ENCODE measurements at places on chromosomes 5 and 9.

- peaks cover 42% of the 10 kb centered on the region for H3K27me3 ChIP-seq
- peaks cover 9% of the 10 kb centered on the region for H3K4me1 ChIP-seq
- no peak overlapping the region for H3K27ac ChIP-seq
- DNase-seq: peak; percentile 33
Measured at GRCh38 chr5:95283761-95284571, 928 bp downstream of the MCTP1 start.

GRCh38 chr5:125140855-125141254 lies 394.4 kb upstream of the ZNF608 start:
- no peaks in the 10 kb centered on the region for H3K27me3 ChIP-seq
- no peaks in the 10 kb centered on the region for H3K36me3 ChIP-seq

DNA sequence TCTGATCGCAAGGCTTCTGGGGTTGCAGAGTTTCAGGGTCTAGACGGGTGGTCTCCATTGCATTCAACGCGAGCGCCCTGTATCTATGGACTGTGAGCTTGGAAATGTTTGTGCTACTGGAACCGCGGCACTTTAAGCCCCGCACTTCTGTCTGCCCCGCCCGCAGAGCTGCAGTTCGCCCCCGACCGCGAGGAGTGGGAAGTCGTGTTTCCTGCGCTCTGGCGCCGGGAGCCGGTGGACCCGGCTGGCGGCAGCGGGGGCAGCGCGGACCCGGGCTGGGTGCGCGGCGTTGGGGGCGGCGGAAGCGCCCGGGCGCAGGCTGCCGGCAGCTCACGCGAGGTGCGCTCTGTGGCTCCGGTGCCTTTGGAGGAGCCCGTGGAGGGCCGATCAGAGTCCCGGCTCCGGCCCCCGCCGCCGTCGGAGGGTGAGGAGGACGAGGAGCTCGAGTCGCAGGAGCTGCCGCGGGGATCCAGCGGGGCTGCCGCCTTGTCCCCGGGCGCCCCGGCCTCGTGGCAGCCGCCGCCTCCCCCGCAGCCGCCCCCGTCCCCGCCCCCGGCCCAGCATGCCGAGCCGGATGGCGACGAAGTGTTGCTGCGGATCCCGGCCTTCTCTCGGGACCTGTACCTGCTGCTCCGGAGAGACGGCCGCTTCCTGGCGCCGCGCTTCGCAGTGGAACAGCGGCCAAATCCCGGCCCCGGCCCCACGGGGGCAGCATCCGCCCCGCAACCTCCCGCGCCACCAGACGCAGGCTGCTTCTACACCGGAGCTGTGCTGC lies 1.0 kb downstream of the ADAMTS19 start:
- H3K4me3 ChIP-seq: no peak overlapping the region
- DNase-seq: peak; percentile 15
- H3K4me1 ChIP-seq: peaks cover 9% of the 10 kb centered on the region
- no peak overlapping the region for H3K27ac ChIP-seq
- no peaks in the 10 kb centered on the region for H3K36me3 ChIP-seq
- peaks cover 41% of the 10 kb centered on the region for H3K27me3 ChIP-seq

DNA sequence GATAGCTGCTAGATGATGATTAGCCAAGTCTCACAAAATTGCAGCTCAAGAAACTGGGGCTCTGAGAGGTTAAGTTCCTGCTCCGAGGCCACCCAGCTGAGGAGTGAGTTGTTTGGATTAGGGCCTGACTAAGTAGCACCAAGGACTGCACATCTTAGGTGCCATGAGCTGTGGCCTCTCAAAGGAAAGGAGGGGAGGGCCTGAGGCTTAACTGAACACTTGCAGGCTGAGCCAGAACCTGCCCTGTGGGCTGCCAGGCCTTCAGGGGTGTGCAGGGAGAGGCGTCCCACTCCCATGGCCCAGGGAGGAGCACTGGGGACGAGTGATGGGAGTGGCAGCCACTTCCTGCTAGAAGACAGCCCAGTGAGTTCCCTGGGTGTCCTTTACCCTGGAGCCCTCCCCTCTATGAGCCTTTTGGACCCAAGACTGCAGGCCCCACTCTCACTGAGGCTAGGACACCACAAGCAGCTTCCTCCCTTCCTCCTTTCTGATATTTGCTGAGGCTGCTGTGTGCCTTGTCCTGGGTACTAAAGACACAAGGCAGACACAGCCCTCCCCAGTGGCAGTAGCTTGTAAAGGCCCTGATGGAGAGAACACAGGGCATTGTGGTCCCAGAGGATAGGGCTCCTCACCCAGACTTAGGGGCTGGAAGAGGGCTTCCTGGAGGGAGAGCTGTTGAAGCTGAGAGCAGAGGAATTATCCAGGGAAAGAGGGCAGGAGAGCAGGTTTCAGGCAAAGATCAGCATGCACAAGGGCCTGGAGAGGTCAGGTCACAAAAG lies 22.1 kb downstream of the LMX1B start:
- H3K36me3 ChIP-seq: no peaks in the 10 kb centered on the region
- H3K4me3 ChIP-seq: no peak overlapping the region
- no peak for DNase-seq

- no peak overlapping the region for H3K4me3 ChIP-seq
- H3K27ac ChIP-seq: no peak overlapping the region
- H3K36me3 ChIP-seq: peaks cover 35% of the 10 kb centered on the region
- no peaks in the 10 kb centered on the region for H3K27me3 ChIP-seq
- DNase-seq: no peak
- peaks cover 18% of the 10 kb centered on the region for H3K4me1 ChIP-seq
Measured at GRCh38 chr9:120777229-120777628, 16.0 kb downstream of the FBXW2 start.

GRCh38 chr5:83937837-83938236 lies 217.2 kb upstream of the HAPLN1 start:
- no peaks in the 10 kb centered on the region for H3K27me3 ChIP-seq
- no peak for DNase-seq
- H3K4me3 ChIP-seq: no peak overlapping the region
- no peaks in the 10 kb centered on the region for H3K4me1 ChIP-seq

GRCh38 chr5:135824541-135825041 lies 9.9 kb upstream of the SLC25A48 start:
- H3K4me1 ChIP-seq: no peaks in the 10 kb centered on the region
- DNase-seq: no peak
- no peak overlapping the region for H3K27ac ChIP-seq

- no peaks in the 10 kb centered on the region for H3K27me3 ChIP-seq
- no peak for DNase-seq
- no peak overlapping the region for H3K27ac ChIP-seq
- peaks cover 8% of the 10 kb centered on the region for H3K4me1 ChIP-seq
- no peak overlapping the region for H3K4me3 ChIP-seq
Measured at GRCh38 chr5:61055434-61056006, 106.7 kb downstream of the SMIM15 start.

DNA sequence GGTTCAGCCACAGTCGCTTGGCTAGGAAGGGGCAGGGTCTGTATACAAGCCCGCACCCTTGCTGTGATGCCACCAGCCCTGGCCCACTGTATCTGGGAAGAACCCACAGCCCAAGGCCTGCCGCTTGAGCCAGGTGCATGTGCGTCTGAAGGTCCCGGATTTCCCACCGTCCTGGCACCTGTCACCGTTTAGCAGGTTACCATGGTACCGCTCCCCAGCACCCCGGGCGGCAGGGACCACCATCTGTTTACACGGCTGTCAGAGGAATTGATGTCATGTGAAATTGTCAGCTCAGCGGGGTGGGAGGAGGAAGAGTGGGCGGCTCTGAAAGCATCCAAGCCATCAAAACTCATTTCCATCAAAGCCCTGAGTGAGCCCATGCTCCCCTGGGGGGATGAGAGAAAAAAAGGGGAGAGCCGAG lies 92.7 kb downstream of the HRH2 start:
- no peak overlapping the region for H3K27ac ChIP-seq
- H3K27me3 ChIP-seq: peaks cover 32% of the 10 kb centered on the region
- no peaks in the 10 kb centered on the region for H3K36me3 ChIP-seq
- DNase-seq: no peak

Measured in activated CD8-positive, alpha-beta T cell treated with anti-CD3 and anti-CD28 coated beads for 36 hours (primary cell).